ENCODE measurements at places on chromosomes 16 and 17.

- DNase-seq = no peak
Observed at GRCh38 chr17:19646788-19647696, 1.5 kb upstream of the ALDH3A2 start.

GRCh38 chr16:59249011-59249410 is 514.9 kb upstream of the GOT2 start:
- no peak for DNase-seq

GRCh38 chr17:81470944-81471817 is 41.4 kb downstream of the ACTG1 start:
- DNase-seq = no peak

GRCh38 chr16:9658586-9658985 is 523.6 kb downstream of the GRIN2A start:
- no peak for DNase-seq

DNA sequence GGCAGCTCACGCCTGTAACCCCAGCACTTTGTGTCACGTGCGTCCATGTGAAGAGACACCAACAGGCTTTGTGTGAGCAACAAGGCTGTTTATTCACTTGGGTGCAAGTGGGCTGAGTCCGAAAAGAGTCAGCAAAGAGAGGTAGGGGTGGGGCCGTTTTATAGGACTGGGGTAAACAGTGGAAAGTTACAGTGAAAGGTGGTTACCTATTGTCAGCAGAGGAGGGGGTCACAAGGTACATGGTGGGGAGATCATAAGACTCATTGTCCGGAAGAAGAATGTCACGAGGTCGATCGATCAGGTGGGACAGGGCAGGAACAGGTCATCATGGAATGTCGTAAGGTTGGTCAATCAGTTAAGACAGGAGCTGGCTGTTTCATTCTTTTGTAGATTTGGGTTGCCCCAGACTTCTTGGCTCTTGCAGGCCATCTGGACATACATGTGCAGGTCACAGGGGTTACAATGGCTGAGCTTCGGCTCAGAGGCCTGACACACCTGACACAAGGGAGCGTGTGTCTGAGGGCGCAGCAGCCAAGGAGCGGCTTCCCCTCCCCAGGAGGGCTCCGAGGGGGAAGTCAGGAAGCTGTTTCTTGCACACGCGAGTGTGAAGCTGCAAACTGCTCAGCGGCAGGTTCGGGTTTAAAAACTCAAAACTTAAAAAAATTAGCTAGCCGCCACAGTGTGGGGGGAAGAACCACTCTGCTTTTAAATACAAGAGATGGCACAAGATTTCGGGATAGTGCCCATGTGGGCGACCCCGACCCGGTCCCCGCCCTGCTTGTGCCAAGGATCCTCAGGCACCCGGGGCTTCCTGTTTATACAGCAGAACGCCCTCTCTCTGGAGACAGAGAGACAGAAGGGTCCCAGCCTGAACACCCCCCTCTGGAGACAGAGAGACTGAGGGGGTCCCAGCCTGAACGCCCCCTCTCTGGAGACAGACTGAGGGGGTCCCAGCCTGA is 12.4 kb upstream of the TEX19 start:
- no peak for DNase-seq

GRCh38 chr16:28932339-28933141 is 769 bp downstream of the CD19 start:
- DNase-seq = no peak

GRCh38 chr16:49464877-49465504 is 91.4 kb downstream of the C16orf78 start:
- peak; percentile 8 for DNase-seq

GRCh38 chr16:87344931-87345631 is 27.9 kb upstream of the C16orf95 start:
- peak; percentile 65 for DNase-seq

- no peak for DNase-seq
Observed at GRCh38 chr16:77430360-77430759, 4.5 kb downstream of the ADAMTS18 start.

GRCh38 chr17:2700491-2701141 is 10.9 kb downstream of the CLUH start:
- DNase-seq = no peak

- no peak for DNase-seq
Observed at GRCh38 chr17:9108146-9108545, 86.8 kb downstream of the NTN1 start.

- no peak for DNase-seq
Observed at GRCh38 chr17:81891303-81891552, 158 bp downstream of the ALYREF start.

DNA sequence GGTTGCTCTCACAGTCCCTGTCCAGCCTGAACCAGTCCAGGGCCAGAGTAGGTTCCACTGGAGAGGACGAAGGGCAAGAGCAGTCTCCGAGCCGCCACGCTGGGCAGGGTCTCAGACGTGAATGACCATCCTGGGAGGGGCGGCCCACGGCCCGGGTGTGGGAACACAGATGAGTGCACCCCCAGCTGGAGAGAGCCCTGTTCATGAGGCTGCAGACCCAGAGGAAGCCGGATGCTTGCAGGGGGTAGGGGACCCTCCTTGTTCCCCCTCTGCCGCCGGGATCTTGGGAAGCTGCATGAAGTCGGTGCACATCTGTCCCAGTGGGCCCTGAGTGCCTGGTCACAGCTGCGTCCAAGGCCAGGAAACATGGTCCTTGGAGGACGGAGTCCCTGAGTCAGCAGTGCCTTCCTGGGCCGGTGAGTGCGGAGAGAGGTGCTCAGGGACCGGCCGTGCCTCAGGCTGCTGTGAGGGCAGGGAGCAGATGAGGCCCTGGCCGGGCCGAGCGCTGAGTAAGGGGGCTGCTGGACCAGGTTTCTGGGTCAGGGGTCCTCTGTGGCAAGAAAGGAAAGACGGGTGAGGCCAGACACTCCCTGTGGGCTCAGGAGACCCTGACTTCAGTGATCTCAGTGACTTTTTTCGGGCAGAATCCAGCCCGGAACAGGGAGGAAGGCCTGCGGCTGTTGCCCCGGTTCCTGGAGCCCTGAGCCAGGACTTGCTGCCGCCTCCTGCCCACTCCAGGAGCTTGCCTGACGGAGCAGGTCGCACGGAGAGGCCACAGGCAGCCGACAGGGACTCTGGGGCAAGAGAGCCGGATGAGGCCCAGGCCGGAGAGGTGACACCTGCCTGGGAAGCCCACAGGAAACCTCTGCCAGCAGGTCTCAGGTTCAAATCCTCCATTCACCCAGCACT is 45.8 kb downstream of the ACTG1 start:
- DNase-seq = no peak

GRCh38 chr16:11063448-11064201 is 119.3 kb downstream of the CLEC16A start:
- no peak for DNase-seq

GRCh38 chr17:41394254-41394996 is 3.0 kb downstream of the KRT31 start:
- DNase-seq = no peak

DNA sequence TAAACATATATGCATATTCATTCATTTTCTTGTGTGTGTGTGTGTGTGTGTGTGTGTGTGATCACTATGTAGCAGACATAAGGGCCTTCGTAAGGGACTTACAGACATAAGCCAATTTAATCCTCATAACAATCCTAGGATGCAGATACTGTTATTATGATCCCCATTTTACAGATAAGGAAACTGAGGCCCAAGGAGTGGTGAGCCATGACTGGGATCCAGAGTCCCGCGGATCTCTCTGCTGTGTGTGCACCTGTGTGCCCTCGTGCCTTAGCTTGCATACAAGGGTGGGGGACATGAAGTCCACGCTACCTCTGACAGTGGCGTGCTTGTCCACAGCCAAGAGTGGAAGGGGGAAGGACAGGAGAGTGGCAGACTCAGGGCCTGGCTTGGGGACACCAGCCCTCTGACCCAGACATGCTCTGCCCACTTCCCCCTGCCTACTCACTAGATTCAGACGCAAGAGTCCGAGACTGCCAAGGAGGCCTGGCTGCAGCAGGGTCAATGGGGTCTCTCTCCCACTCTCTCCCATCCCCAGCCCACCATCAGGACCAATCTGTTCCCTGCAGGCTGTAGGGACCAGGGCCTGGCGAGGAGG is 9.8 kb upstream of the SMTNL2 start:
- no peak for DNase-seq

DNA sequence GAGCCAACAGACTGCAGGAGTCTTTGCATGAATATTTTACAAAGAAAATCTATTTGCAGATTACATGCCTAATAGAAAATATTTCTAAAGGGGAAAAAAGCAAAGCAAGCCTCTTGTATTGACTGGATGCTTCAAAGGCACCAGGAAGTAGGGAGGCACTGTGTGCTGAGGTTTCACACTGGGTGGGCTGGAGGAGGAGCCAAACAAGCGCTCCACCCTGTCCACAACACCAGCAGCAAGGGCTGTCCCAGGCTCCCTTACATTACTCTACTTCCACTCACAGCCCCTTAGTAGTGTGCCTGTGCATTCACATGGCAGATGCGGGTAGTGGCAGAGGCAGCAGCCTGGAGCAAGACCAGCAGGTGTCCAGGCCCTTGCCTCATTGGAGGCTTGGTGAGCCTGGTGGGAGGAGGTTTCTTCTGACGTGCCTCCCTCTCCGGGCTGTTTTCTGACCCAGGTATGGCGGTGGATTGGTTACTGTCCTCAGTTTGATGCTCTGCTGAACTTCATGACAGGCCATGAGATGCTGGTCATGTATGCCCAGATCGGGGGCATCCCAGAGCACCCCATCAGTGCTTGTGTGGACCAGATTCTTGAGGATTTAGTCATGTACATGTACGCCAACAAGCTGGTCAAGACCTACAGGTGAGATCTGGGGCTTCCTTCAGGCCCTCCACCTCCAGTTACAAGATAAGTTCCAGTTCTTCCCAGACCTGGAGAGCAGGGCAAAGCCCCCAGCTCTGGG is 7.0 kb upstream of the CCNF start:
- DNase-seq = no peak

Data from CD4-positive, alpha-beta T cell treated with Interleukin-21 for 1 hour (primary cell).